ENCODE measurements at places on chromosomes 5 and 9.

- DNase-seq: no peak
Observed at GRCh38 chr9:133122935-133123611, 2.0 kb upstream of the RALGDS start.

DNA sequence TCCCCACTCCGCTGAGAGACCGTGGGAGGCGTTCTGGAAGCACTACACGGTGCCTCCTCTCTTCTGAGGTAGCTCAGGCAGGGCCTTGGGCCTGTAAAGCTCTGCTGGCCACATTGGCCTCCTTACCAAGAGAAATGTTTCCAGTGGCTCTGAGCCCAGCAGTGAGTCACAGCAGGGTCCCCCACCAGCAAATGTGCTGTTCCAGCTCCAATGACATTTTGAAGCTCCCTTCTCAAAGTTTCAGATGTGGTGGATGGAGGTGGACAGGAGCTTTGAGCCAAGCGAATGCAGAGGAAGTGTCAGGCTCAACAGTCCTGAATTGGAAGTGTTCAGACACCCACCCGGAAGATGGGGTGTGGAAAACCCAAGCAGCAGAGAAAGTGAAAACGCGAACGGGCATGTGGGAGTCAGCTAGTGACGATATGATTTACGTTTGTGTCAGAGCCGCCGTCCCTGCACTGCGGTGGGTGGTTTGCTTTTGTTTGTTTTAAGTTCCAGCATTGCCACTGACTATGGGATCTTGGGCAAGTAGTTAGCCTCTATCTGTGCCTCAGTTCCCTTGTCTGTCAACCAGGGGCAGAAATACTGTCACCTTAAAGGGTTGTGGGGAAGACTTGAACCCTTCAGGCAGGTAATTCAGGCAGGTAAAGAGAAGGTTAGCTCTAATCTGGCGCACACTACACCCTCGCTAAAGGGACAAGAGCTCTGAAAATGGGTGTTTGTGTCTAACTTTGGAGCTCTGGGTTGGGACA is 38.2 kb downstream of the C5orf15 start:
- no peak for DNase-seq

DNA sequence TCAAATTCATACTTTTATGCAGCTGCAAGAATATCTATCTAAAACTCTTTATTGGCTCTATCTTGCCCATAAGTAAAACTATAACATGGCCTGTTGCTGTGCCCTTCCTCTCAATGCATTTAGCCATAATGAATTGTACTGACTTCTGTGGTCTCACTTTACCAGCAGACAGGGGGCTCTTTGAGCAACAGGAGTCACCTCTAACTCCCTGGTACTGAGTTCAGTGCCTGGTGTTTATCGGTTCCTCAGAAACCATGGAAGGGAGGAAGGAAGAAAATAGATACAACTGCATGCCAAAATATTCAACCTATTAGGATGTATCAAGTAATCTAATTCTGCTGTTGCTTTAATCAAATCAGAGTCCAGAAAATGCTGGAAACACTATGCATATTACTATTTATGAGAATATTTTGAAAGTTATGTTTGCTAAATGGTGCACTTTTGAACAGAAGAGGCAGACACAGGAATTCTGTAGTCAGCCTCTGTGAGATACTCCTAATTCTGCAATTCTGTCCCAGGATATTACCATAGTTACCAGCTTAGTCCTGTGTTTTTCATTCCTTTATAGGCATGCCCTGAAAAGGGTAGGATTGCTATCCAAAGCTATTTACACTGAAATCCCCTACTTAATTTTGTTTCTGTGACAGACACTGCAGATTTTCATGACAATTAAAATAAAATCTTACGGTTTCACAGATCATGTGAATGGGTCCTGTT is 89.8 kb downstream of the CD180 start:
- DNase-seq: no peak

- DNase-seq: no peak
Observed at GRCh38 chr5:164296603-164297080, 791.2 kb downstream of the MAT2B start.

DNA sequence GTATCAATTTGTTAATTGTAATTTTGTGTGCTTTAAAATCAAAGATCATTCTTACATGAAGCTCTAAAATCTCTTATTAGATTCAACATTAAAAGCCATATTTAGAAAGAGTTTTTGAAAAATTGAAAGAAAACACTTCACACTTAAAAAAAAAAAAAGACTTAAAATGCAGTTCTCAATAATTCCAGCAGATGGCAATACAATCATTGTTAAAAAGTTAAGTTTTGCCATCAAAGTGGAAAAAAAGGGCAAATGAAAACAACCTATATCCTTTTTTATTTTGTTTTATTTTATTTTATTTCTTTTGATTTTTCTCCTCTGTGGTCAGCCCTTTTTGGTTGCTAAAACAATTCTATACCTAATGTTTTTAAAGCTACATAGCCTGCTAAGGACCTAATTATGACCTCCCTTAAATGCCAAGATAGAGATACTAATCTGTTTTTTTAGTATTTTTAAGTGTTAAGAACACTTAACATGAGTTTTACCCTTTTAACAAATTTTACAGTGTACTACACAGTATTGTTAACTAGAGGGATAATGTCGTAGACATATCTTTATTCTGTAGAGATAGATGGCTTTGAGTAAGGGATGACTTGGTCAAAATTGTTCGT is 154.2 kb upstream of the DAB2 start:
- no peak for DNase-seq

DNA sequence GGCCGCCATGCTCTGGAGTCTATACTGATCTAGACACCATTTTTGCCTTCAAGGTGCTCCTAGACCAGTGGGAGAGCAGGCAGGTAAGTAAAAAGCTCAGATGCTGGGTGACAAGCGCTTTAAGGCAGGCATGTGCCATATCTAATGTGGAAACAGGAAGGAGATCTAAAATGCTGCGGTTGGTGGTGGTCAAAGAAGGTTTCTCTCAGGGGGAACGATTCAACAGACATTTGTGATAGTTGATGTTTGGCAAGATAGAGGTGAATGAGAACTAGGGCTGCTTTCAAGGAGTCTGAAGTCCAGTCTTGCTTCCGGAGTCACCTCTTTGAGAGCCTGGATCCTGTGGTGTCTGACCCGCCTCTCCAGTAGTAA is 146.2 kb upstream of the KLF4 start:
- no peak for DNase-seq

- DNase-seq: no peak
Observed at GRCh38 chr5:139897342-139897741, 101.7 kb downstream of the PSD2 start.

DNA sequence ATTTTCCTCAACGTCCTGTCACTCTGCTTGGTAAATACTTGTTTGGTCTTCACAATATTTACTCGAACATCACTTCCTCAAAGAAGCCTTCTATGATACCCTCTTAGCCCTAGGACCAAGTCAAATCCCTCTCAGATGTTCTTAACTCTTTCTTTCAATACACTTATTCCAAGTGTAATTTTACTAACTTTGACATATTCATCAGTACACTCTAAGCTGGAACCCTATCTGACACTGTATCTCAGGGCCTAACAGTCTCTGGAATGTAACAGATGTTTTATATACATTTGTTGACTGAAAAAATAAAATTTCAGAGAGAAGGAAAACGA is 19.6 kb downstream of the SIL1 start:
- DNase-seq: no peak

DNA sequence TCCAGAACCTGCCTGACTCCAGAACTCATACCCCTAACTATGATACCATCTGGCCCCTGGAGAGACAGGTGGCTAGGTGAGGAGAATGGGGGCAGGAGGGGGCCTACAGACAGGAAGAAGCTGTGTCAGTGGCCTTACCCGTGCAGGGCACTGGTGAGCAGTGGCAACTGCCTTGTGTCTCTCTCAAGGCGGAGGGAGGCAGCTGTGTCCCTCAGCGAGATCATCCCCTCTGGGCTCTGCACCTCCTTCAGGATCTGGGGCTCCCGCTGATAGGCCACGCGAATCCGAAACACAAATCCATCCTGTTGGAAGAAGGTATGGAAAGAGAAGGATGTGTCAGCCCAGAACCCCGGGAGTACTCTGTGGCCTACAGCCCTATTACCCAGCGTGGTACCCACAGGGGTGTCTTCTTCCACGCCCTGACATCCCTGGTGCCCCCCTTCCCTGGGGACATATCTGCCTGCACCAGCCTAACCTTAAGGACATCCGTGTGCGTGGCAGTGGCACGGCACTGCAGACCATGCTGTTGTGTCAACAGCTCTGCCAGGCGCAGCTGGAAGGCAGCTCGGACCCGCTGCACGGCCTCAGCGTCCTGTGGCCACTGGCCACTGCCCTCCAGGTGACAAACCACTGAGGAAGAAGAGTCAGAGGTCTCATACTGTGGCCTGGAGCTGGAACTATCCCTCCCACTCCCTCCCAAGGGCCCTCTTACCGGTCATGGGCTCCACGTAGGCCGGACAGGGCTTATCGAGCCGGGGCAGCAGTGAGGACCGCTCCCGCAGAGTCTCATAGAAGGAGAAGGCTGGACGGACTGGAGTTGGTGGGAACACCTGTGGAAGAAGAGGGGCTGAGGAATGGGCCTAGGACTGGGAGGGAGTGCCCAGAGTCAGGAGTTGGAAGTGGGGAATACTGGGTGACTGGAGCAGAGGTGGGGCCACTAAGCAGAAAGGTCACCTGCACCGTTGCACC is 7.8 kb downstream of the NOL6 start:
- no peak for DNase-seq

DNA sequence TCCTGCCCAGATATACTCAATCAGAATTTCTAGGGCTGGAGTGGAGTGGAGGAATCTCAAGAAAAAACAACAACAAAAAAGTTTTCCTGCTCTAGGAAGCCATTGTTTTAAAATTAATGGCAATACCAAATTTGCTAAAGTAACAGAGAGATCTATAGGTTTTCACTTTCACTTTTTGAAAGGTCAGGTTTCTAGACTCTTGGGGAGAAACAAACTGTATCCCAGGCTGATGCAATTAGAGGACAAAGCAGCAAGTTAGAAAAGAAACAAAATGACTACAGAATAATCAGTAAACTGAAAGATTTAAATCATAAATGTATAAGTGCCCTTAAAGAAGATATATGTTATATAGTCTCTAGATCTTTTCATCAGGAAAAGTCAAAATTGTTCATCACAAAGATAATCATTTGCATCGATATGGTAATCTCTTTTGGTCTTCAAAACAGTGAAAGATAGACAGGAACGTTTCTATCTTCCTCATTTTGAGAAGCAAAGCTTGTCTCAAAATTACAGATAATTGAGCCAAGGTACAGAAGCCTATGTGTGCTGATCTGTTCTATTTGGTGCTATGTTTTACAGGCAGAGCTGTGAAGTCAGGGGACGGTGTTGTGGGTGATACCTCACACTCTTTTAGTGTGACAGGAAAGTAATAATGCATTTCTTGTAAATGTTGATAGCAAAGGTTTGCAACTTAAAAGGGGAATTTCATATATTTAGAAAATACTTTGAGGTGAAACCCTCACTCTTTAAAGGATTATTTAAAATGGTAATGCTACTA is 1746.6 kb upstream of the C9orf72 start:
- no peak for DNase-seq

- DNase-seq: no peak
Observed at GRCh38 chr5:123088031-123088805, 823 bp upstream of the PRDM6 start.

DNA sequence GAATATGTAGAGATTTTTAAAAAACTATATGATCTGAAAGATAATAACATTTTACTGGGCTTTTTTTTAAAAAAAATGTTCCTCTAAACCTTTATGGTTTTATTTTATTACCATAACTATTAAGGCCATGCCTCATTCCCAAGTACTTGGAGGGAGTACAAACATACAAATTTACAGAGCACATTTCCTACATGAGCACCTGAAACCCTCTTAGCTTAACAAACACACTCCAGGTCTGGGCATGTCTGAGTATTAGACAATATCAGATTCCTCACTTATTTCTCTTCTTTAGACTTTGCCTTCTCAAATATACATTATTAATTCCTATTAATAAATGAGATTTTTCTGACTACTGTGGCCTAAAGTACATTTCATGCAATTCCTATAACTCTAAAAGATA is 319.2 kb downstream of the SLCO4C1 start:
- no peak for DNase-seq

DNA sequence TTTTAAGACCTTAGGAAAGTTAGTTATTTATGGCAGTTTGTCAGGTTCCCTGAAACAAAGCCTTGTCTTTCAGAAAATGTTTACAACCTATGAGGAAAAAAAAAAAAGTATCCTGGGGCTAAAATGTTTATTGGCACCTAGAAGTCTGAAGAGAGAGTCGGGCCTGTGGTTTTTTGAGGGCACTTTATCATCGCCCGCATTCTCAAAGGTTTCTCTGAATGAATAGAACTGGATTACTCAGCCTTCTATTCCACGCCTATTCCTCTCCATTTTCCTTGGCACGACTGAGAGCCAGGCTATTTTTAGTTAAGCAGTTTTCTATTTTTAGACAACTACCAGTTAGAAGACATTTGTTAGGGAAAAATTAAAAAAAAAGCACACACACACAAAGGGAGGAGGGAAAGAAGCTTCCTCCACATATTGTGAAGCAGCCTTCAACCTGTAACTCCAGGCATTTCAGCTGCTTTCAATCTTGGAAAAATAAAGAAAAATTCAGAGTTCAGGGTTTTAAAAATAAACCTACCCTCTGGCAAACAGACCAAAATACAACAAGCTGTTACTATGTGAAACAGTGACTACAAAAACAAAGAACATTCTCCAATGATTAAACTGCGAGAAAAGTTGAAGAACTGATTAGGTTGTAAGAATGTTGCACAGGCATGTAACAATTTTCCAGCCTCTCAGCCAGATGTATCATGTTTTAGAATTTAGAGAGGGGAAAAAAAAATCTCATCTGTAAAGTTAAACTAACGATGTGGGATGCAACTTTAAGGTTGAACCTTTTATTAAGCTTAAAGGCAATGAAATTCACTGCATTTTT is 97.0 kb downstream of the MEF2C start:
- peak; percentile 77 for DNase-seq

DNA sequence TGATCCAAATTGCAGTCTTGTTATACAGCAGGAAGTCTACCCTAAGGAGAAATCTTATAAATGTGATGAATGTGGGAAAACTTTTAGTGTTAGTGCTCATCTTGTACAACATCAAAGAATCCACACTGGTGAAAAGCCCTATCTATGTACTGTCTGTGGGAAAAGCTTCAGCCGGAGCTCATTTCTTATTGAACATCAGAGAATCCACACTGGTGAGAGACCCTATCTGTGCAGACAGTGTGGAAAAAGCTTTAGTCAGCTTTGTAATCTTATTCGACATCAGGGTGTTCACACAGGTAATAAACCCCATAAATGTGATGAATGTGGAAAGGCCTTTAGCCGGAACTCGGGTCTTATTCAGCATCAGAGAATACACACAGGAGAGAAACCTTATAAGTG is 10.4 kb downstream of the ZNF189 start:
- DNase-seq: no peak

GRCh38 chr5:10454591-10455276 is 13.1 kb downstream of the ROPN1L start:
- DNase-seq: no peak

- DNase-seq: no peak
Observed at GRCh38 chr5:2754581-2755075, 3.2 kb upstream of the IRX2 start.

DNA sequence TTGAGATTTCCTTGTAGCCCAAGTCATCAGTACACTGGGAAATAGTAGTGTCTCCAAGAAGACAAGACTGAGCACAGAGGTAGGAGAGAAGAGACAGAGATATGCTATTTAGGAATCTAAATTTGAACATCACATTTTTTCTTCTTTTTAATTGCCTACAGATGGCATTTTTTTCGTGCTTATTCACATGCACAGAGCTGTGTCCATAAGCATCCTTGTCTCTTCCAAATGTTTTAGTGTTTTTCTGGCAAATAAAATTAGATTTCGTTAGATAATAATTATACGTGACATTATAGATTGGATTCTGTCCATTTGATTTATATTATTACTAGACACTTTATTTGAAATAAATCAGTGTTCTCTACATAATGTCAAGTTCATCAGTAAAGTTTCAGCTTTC is 80.9 kb downstream of the PRR16 start:
- no peak for DNase-seq

GRCh38 chr5:106454651-106455415 is 1215.9 kb downstream of the EFNA5 start:
- DNase-seq: no peak

Measured in fibroblast of skin of left biceps (primary cell).